ENCODE measurements at places on chromosomes 4 and X. TPM values are rescaled to one million over a fixed set of nuclear protein-coding genes. Genes with fewer than 3 reads are reported as not detected.

RAB40A gene
- total RNA-seq = 0.12 TPM

IQCM gene
- not detected for total RNA-seq

TLR3 gene
- not detected for total RNA-seq

CABS1 gene
- total RNA-seq = not detected

PNMA6F gene
- total RNA-seq = not detected

SPANXB1 gene
- not detected for total RNA-seq

GAGE1 gene
- total RNA-seq = not detected

MAGEA4 gene
- total RNA-seq = not detected

FGFR3 gene
- not detected for total RNA-seq

ODAM gene
- total RNA-seq = not detected
